CD4-positive, alpha-beta T cell treated with Interleukin-6 at 100 ng/mL for 8 hours (primary cell): ENCODE measurements at places on chromosomes 1 and 21.
A peak's percentile ranks its signal among the peaks of the same experiment; 100 is the strongest.

GRCh38 chr21:21162786-21163185 lies 164.6 kb downstream of the NCAM2 start:
- DNase-seq = no peak

GRCh38 chr1:205791568-205792180 lies 16.4 kb upstream of the RAB29 start:
- peak; percentile 63 for DNase-seq

GRCh38 chr1:111735858-111736544 lies 3.2 kb downstream of the INKA2 start:
- no peak for DNase-seq

DNA sequence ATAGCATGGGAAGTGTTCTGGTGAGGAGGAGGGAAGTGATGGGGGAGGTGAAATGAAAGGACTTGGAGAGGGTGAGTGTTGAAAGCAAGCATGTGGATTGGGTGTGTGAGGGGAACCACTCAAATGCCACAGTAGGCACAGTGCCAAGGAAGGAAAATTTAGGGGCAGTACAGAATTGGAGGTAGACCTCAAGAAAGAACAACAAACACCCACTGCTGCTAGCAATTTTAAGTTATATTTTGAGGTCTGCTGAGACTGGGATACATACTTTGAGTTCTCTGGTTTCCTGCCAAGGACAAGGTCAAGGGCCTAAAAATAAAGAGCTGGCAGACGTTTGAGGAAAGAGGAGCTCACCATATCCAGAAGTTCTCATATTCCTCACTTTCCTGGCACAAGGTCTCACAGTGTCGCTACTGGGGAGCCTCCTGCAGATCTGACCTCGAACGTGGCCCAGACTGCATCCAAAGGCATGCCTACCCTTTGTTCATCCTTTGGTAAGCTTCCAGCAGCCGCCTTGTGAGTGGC lies 104.0 kb downstream of the BRINP2 start:
- DNase-seq = no peak

- DNase-seq = no peak
Measured at GRCh38 chr1:80036690-80037432, 1030.3 kb upstream of the ADGRL4 start.

GRCh38 chr1:17531682-17532487 lies 7.6 kb upstream of the ARHGEF10L start:
- no peak for DNase-seq

- DNase-seq = no peak
Measured at GRCh38 chr1:92342401-92342800, 43.5 kb downstream of the RPAP2 start.

GRCh38 chr1:206476058-206476457 lies 5.8 kb downstream of the IKBKE start:
- no peak for DNase-seq

GRCh38 chr1:29197993-29198392 lies 16.3 kb upstream of the SRSF4 start:
- no peak for DNase-seq

GRCh38 chr1:110155878-110156522 lies 5.7 kb downstream of the SLC6A17 start:
- peak; percentile 13 for DNase-seq

DNA sequence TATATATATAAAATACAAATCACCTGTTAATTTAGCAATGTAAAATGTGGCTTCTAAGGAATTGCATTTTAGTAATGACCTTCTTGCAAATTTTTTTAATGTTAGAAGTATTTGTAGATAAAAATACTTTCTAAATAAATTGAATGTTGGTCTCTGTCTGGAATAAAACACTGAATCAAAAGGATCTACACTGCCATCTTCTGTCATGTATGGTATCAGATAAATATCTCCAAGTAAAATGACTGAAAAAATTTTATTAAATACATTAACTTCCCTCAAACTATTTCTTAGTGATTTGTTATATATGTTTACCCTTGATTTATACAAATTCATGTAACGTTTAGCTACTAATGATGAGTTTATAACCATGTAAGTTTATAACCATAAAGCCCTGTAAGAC lies 2029.3 kb downstream of the MRPL39 start:
- DNase-seq = no peak

DNA sequence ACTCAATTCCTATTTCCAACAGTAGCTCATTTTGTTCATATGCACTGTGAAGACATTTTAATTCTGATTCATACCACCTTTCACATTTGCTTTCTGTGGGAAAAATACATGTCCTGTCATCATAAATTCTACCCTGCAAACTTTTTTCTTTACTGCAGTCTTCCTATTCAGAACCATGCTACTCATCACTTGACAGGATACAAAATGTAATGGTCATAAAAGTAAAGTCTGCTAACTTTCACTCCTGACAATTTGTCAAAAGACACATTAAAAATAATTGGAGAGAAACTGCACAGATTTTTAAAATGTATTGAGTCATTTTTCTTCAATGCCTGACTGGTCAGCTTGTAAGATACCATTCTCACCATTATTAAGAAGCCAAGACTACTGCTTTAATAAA lies 1817.1 kb downstream of the BRINP3 start:
- DNase-seq = no peak

GRCh38 chr1:90821152-90821787 lies 104.2 kb upstream of the BARHL2 start:
- DNase-seq = no peak

DNA sequence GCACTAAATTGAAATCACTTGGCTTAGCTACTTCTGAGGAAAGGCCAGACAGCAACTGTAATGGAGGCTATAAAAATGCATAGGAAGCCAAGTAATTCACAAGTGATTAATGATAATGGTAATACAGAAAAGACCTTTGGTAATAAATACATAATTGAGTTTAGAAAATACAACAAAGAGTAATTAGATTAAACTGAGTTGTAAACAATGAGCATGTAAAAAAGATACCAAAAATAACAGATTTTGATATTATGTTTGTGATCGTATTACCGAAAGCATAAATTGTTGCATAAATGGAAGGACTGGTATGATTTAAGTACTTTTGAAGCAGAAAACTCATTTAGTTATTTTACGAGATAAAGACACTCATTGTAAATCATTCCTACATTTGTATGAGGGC lies 556.7 kb upstream of the TMPRSS15 start:
- no peak for DNase-seq
